Activated CD4-positive, alpha-beta T cell treated with anti-CD3 and anti-CD28 coated beads, Interleukin-2, amount 50 U/mL, for 1 hour (primary cell): ENCODE measurements at places on chromosomes 11 and 22.

DNA sequence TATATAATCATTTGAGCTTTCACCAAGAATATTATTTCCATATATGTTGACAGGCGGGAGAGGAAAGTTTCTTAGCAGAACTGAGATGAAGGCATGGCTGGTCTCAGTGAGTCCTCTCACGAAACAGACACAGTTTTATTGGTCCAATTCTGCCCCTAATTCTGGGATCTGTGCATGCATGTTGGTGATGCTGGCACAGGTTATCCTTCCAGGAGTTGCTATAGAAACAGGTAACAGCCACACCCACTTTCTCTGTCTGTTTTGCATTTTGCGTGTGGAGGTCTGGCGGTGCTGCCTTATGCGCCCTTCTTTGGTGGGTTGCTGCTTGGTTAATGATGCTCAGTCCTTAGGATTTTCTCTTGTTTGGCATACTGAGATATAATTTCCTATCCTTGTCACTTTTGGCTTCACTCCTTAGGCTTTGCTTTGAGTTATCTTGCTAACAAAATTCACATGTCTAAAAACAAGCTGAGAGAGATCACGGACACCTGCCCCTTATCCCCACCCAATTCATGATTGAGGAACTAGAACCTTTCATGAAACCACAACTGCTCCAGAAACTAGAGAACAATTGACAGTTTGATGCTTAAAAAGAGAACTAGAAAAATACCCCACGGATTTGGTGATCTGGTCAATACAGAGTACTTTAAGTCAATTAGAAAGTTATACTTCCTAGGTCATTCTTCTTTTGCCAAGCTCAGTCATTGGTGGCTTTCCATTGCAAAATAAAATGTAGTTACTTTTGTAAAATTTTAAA lies 189.3 kb downstream of the FAT3 start:
- no peak for DNase-seq

GRCh38 chr11:12106501-12106900 lies 3.9 kb upstream of the MICAL2 start:
- no peak for DNase-seq

DNA sequence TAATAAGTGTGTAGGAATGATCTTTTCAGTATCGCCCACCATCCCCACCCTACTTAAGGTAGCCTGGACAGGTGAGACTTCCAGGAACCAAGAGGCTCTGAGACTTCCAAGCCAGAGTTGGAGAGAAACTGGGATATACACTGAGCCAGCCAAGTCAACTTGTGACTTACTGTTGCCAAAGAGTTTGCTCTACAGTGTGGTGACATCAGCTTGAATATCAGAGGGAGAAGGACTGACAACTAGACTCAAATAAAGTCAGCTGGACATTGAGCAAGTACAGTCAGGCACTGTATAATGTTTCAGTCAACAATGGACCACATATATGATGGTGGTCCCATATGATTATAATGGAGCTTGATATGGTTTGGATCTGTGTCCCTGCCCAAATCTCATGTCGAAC lies 1.2 kb upstream of the MMP10 start:
- no peak for DNase-seq

DNA sequence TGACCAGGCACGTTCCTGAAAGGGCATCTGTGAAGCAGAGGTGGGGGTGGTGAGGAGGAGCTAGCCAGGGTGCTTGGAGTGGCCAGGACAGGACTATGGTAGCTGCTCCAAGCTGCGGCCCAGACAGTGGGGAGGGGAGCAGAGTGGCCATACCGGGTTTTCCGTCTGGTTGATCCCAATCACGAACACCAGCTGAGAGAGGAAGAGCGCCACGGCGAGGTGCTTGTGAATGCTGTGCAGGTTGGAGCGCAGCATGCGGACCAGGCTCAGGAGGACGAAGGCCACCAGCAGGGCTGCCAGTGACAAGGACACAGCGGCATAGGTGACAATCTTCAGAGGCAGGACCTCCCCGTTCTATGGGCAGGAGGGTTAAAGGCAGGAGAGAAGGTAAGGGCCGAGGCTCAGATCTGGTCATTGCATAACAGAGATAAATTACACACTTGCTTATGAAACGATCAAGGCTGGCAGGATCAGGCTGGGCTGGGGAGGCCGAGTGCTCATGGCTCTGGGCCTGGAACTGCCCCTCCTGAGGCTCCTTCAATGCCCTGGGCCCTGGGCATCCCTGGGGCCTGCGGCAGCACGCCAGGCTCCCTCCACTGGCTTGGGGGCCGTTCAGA lies 41.5 kb downstream of the TRMU start:
- DNase-seq, result no peak

DNA sequence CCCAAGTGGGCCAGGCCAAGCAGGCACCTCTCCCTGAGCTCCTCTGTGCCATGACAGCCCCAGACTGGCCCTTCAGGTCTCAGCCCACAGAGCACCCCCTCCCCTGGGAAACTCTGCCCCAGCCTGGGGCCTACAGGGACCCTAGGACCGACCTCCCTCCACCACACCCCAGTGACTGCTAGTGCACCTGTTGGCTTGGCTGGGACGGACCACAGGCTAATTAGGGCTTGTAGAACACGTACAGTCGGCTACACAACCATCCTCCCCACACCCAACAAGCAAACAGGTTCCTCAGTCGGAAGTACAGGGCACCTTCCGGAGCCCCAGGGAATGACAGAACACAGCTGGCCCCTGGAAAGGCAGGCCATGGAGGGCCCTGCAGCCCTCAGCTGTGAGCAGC lies 4.3 kb downstream of the SBF1 start:
- no peak for DNase-seq

DNA sequence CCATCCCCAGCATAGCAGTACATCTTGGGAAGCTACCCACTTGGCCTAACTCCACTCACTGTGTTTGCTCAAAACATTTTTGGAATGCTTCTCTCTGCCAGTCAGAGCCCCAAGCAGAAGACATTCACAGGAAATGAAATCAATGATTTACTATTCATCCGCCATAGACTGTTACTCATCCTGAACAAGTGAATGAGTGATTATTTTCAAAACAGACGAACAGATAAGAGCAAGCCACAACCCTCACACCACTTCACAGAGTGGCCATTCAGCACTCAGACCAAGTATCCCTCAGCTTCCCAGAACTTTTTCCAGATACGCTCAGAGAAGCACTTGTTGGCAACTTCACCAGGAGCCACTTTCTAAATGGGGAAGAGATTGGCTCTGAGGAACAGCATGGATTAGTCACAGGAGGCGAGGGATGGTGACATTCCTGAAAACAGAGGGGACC lies 13.0 kb upstream of the UBASH3B start:
- no peak for DNase-seq
